Kidney epithelial cell (primary cell): ENCODE measurements at places on chromosomes 5 and 9. TPM values are rescaled to one million over a fixed set of nuclear protein-coding genes. Genes with fewer than 3 reads are reported as not detected.

The SV2C gene
- total RNA-seq = under 0.01 and 0.04 TPM in 2 replicates

The SELENOP gene
- total RNA-seq = 14.1 and 17.3 TPM in 2 replicates

The FOXD4L4 gene
- 0.07 TPM in 1 of 2 replicates, not detected in the other for total RNA-seq

The GAS1 gene
- 6.1 and 8.3 TPM in 2 replicates for total RNA-seq

The BHMT2 gene
- 3.7 and 4.2 TPM in 2 replicates for total RNA-seq

The FOXD1 gene
- 14.7 and 22.0 TPM in 2 replicates for total RNA-seq

The IL13 gene
- total RNA-seq = not detected in 2 replicates

The PCDHA7 gene
- 0.07 and 0.25 TPM in 2 replicates for total RNA-seq

The LHX2 gene
- not detected in 2 replicates for total RNA-seq

The AMBP gene
- not detected in 2 replicates for total RNA-seq

The TSSK1B gene
- total RNA-seq = 0.38 TPM in 1 of 2 replicates, not detected in the other

The PCDHA5 gene
- total RNA-seq = not detected in 2 replicates

DNA sequence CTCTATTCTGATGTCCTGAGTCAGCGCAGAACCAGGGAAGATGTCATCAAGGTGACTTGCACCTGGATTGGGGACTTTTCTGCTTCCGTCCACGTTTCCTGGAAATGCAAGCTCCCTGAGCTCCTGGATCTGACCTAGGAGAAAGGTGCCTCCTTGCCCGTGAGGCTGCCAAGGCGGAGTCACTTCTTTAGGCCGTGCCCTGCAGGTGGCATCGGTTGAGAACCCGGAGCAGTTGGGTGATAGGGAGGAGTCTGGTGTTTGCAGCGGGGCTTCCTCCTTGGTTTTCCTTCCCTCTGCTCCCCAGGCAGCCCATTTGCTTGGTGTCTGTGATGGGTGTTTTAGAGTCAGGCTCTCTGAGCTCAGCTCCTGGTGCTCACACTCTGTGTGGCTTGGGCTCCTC lies 15.2 kb downstream of the NANS start:
- no peak for DNase-seq

DNA sequence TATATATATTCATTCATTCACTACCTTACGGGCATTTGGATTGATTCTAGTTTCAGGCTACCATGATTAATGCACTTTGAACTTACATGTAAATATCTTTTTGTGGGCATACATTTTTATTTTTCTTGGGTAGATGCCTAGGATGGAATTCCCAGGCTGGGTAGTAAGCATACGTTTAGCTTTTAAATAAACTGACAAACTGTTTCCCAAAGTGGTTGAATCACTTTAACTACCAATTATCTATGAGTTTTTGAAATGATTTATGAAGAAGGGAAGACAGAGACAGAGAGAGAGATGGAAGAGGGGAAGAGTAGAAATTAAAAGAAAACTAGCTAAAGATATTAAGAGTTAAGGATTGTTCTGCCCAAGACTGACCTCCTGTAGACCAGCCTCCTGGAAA lies 612.6 kb downstream of the PSAT1 start:
- no peak for DNase-seq

DNA sequence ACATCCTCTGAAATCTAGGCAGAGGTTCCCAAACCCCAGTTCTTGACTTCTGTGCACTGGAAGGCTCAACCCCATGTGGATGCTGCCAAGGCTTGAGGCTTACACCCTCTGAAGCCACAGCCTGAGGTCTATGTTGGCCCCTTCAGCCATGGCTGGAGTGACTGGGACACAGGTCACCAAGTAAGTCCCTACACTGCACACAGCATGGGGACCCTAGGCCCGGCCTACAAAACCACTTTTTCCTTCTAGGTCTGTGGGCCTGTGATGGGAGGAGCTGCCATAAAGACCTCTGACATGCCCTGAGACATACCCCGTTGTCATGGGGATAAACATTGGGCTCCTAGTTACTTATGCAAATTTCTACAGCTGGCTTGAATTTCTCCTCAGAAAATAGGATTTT lies 418.8 kb upstream of the CCNH start:
- DNase-seq = no peak

GRCh38 chr9:94212531-94212930 lies 46.6 kb upstream of the ZNF169 start:
- DNase-seq = no peak

DNA sequence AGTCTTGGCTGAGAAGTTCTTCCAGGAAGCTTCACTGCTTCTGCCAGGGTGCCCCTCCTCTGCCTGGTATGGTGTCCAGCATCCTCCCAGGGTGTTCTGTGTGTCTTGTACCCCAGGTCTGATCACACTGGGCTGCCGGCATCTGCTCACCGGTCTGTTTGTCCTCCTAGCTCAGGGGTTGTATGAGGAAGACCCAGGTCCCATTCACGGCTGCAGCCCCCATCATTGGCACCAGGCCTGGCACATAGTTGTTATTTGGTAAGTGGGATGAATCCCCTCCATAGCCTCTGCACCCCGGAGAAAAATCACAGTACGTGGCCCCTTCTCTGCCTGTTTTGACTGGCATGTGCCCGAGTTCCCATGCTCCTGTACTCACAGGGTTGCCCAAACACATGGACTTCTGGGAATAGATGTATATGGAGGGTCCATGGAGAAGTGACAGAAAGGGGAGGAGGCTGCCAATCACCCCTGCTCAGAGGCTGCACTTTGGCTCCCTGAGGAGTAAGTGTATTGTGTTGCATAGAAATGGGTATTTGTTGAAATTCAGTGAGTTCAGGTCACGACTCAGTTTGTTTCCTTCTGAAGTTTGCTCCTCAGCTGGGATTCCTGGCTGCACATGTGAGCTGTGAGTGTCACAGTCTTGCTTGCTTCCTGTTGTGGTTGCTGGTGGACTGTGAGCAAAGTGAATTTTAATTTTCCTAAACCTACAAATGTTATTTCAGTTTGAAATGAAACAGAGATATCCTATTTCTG lies 96.2 kb downstream of the HSPA4 start:
- no peak for DNase-seq

DNA sequence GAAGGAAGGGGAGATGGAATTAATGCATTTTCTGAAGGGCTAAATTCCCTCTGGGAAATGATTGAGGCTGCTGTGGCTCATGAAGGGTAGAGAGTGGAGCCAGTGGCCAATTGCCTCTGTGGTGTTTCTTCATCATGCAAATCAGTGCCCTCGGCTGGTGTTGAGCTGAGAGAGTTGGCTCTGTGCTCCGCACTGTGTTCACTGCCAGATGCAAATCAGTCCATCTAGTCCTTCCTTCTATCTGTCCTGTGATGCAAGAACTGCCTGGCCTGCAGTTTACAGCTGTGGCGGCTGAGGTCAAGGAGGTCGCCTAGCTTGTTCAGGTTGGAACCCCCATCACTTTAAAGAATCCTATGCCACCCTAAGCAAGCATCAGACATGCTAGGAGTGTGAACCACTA lies 6.0 kb downstream of the TMEM171 start:
- DNase-seq = no peak

DNA sequence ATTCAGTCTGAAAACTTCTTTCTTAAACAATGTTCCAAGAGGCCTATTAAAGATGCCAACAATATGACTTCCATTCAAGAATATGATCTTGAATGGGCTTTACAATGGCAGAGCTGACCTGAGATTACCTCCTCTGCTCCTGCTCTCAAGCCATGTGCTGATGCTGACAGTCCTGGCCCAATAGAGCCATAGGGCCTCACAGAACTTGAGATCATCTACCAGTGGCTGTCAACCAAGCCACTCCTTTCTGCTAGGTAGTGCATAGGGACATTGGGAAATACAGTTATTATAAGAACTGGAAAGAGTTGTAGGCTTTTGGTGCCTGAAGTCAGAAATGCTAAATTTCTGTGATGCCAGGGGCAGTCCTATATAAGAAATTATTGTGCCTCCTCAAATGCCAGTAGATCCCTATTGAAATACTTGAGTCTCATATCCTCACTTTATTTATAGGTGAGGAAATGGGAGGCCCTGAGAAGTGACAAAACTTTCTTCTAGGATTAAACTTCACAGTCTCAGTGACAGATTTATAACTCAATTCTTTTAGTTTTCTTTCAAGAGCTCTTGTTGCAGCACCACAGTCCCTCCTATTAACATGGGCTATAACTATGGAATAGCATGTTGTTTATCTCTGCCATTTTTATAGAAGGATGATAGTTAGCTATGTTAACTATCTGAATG lies 10.9 kb downstream of the GHR start:
- no peak for DNase-seq

- no peak for DNase-seq
These were observed 37.1 kb downstream of the LAMC3 start for GRCh38 chr9:131046093-131046380.

DNA sequence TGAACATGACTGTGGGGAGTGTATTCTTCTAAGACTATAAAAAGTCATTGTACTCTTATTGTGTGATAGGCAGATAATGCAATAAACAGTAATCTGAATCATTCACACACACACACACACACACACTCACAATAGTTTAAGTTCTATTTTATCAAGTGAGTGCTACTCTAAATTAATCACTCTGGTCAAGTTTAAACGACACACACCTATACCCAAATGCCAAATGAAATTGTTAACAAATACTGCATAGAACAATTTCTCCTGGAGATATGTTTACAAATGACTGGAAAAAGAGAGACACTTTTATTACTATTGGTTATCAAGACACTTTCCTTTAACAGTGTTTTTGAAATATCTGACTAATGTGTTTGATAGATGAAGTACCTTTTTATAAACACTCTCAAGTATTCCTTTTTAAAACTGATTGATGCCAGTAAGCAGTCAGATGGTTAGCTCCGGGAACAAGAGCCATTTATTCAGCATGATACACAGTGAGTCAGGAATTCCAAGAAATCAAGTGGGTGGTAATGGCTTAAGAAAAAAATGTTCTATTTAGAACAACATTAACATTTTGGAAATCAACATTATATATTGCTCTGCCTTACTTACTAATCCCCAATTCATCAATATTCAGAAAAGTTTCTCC lies 521.6 kb upstream of the ST8SIA4 start:
- peak; percentile 68 for DNase-seq

DNA sequence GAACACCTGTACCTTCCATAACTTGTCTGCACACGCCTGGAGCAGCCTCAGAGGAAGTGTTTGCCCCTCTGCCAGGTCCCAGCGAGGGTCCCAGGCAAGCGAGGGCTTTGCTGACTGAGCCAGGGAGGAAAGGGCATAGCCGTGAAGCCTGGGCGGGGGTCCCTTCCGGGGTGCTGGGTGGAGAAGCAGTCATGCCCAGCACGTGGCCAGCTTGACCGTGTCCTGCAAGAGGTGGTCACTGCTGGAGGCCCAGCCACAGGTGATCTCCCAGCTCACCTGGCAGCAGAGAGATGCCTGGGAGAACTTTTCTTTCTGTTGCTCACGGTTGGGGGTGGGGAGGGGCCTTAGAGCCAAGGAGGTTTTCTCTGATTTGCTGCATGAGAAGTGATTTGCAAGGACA lies 195.3 kb downstream of the CACNA1B start:
- DNase-seq = no peak

DNA sequence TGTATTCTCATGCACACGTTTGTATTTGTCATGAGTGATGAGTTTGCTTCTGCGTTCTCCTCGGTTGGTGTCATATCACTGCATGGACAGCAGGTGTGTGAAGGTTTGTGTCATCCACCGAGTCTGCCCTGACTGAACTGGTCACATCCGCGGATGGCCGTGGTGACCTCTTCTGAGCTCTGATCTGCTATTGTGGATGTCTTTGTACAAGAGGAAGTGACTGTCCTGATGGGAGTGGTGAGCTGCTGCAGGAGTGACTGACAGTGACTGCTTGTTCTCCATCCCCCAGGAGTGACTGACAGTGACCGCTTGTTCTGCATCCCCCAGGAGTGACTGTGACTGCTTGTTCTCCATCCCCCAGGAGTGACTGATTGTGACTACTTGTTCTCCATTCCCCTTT lies 69.9 kb downstream of the EHMT1 start:
- DNase-seq = no peak

GRCh38 chr5:131019601-131020315 lies 145.3 kb downstream of the HINT1 start:
- no peak for DNase-seq

- DNase-seq = peak; percentile 96
These were observed 31.4 kb upstream of the LPCAT1 start for GRCh38 chr5:1555011-1555807.

DNA sequence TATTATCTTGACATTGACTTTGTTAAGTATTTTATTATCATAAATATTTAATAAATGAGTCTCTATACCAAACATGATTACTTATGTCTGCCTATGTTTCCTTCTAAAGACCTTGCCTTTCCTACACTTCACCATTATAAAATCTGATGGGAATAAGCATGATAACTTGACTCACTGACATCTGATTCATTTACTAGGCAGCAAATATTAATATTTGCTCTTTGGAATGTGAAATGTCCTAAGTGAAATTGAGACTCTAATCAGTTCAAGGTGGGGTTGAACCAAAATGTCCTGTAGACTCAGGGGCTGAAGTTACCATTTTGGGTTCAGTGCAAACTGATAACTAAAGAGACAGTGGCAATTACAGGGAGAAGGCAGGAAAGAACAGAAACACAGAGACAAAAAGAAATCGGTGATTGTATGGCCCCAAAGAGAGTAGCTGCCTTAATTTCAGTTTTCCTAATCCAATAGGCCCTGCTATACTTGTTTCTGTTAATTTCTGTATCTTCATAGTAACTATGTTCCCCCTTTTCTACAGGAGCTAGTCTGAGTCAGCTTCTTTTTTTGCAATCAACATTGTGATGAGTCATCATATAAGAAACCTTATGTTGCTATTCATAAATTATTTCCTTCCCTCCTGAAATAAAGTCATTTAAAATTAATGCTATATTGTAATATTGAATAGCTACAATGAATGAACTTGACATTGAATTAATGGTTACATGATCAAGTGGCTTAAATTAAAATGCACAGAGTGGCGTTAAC lies 296.8 kb downstream of the PDE4D start:
- DNase-seq = no peak
